Erythroblast (primary cell): ENCODE measurements at places on chromosomes 6 and 20.

DNA sequence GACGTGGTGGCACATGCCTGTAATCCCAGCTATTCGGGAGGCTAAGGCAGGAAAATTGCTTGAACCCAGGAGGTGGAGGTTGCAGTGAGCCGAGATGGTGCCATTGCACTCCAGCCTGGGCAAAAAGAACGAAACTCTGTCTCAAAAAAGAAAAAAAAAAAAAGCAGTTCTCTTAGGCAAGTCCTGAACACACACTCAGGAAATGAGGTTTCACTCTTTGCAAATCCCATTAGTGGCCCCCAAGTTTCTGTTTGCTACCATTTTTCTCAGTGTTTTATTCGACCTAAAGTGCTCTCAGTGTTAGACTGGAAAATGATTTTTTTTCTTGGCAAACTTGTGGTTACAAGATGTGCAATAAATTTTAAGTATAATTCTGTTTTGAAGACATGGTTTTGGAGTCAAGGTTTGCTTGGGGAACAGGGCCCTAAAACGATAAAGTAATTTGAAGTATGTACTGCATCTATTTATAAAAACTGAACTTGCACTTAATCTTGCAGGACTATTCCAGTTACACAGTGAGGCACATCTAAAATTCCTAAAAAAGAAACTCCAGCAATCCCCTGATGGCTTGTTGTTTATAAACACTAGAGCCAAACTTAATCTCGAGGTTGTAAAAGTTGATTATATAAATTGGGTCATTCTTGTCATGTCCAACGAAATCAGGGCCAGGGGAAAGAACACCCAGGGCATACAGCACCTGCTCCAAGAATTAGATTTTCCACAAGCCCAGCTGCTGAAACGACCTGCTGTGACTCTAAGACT lies 42.6 kb downstream of the MAP1LC3A start:
- DNase-seq, result no peak

DNA sequence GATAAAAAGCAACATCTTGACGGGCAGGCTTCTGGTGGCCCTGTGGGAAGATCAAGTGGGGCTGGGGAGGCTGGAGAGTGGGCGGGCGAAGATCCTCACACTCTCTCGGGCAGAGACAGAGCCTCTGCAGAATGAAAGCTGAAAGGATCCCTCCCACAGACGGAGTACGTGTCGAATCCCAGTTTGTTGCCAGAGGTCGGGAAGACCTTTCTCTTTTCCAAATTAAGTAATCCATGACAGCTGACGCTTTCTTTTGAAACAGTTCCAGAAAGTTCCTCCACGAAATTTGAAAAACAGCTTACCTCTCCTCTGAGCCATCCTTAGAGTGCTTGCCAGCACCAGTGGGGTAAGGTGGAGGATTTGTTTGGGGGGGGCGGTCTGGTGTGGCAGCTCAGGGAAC lies 155.6 kb upstream of the SMLR1 start:
- DNase-seq, result no peak

GRCh38 chr6:133312006-133312405 lies 70.8 kb downstream of the EYA4 start:
- DNase-seq, result no peak

DNA sequence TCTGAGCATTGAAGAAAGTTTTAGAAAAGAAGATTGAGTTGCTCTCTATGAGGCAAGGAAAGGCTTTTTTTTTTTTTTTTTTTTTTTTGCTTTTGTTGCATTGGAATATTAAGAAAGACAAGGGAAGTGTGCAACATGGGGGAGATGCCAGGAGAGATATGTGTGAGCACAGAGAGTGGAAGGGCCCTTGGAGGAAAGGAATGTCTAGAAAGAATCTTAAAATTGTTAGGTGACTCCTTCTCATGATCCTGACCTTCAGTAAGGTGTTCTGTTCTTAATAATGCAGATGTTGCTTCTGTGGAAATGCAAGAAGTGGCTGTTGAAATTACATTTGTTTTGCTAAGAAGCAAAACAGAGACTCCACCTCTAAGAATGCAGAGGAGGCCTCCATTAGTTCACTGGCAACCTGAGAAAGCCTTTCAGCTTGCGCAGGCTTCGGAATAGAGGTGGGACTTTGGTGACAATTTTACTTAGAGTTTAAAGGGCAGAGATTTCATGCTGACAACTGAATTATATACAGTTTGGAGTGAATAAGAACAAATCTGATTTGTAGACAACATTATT lies 118.0 kb upstream of the ASCC3 start:
- no peak for DNase-seq

GRCh38 chr6:143149771-143150170 lies 89.1 kb downstream of the AIG1 start:
- no peak for DNase-seq

- no peak for DNase-seq
These were observed 87.5 kb downstream of the CRYBG1 start for GRCh38 chr6:106448000-106448426.

- no peak for DNase-seq
These were observed 32.0 kb upstream of the SPTLC3 start for GRCh38 chr20:12976720-12977309.

- no peak for DNase-seq
These were observed 8.6 kb downstream of the HS3ST5 start for GRCh38 chr6:114334237-114334636.

DNA sequence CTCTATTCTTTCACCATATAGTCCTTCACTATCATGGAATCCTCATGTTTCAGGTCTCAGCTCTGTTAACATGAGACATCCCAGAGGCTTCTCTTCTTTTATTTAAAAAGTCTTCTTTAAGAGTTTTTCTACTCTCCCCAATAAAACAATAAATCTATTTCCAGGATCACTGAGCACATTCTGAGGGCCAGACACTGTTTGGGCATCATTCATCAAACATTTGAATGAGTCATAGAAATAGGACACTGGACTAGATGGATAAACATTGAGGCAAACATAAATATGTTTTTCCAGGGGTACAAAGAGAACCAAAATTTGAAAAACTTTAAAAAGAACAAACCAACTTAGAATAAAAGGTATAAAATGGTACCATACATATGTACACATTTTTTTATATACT lies 554.4 kb downstream of the KIF16B start:
- no peak for DNase-seq

DNA sequence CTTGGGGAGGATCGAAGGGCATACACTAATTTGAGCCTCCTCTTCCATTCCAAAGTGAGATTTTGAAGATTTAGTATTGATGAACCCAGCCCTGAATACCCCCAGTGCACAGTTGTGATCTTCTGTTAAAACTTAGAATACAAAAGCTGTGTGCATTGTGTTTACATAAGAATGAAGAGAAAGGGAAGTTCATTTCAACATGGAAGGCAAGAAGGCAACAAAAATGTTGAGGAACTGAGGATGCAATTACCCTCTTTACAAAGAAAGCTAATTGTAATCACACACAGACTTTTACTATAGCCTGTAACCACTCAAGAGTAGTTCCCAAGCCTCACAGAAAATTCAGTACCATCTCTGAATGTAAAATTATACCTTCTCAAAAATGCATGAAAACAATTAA lies 49.3 kb downstream of the GFOD1 start:
- DNase-seq, result no peak

GRCh38 chr6:87968435-87969278 lies 79.0 kb upstream of the SPACA1 start:
- no peak for DNase-seq

DNA sequence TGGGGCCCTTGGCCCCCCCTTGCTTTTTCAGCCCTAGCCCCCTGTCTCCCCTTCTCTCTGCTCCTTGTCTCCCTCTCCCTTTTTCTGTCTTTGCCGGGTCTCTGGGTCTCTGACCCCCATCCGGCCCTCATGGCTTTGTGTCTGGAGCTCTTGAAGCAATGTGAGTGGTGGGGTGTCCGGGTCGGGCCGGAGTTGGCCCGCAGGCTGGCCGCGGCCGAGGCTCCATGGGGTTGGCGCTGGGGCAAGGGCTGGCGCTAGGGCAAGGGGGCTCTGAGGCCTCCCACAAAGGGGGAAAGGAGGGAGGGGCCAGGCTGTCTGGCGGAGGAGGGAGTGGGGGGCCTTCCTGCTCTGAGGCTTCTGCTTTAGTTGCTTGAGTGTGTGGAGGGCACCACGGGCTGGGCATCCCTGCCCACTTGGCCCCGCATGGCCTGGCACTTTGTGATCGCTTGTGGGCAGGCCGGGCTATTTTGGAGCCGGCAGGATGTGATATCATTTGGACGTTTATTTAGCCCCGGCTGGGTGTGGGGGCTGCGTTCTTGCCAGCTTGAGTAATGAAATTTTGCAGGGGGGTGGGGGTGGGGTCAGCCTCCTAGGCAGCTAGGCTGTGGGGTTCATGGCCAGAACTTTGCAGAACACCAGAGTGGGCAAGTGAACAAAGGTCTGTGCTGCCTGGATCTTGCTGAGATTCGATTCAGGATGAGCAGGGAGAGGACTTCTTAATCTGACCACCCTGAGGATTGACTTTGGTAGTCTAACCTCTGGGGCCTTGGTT lies 78.7 kb upstream of the MYL9 start:
- DNase-seq, result no peak

GRCh38 chr6:11260249-11261038 lies 28.0 kb upstream of the NEDD9 start:
- DNase-seq, result no peak

- no peak for DNase-seq
These were observed 347.5 kb upstream of the SOX4 start for GRCh38 chr6:21246075-21246474.

DNA sequence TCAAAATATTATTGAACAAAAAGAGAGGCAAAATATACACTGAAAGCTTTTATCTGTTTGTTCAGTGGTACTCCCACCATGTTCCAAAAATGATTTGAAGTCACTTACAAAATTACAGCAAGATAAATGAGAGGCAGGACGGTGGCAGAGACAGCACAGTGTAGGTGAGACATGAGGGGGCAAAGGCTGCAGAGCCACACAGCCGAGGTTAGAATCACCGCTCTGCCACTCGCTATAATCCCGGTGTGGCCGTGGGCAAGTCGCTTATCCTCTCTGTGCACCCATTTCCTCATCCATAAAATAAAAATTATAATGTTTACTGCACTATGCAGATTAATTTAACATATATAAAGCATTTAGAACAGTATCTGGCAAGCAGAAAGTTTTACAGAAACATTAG lies 140.1 kb upstream of the BEND6 start:
- DNase-seq, result no peak

DNA sequence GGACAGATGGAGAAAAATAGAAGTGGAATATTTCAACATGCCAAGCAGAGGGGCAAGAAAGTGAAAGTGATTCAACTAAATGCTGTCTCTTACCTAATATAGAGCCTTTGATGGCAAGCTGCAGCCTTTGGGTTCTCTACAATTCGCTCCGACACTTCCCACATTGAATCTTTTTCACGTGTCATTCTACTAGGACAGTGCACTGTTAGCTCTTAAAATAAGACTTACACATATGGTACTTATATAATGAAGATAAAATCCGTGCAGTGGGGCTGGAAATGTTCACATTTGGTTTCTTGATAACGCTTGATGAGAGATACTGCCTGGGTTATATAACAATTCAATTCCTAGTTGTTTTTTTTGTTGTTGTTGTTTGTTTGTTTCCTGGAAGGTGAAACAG lies 502.4 kb downstream of the LMBRD1 start:
- DNase-seq, result no peak

GRCh38 chr20:47665221-47665991 lies 119.9 kb downstream of the SULF2 start:
- DNase-seq, result no peak

DNA sequence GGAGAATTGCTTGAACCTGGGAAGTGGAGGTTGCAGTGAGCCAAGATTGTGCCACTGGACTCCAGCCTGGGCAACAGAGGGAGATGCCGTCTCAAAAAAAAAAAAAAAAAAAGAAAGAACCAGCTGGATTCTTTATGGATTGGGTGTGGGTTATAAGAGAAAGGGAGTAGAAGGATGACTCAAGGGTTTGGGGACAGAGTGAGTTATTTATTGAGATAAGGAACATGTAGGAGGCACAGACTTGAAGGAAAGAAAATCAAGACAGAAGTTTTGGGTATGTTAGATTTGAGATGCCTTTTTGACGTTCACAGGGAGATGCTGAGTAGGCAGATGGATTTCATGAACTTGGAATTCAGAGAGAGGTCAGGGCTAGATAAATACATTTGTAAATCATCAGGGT lies 47.6 kb downstream of the KIZ start:
- DNase-seq, result no peak

DNA sequence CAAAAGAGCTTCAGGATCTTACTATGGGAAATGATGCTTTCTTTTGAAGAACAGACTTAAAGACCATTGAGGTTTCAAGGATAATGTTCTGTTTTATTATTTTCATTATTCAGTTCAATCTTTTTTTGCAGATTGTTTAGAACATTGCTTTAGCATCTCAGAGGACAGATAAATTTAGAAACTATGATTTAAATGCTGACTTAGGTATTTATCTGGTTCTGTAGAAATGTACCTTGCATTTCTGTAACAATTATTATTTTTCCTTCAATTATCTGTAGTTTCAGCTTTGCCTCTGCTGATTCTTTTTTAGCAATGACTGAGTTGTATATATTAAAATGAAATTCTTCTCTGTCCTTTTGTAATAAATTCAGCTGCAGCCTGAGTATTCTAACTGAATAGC lies 205.4 kb upstream of the PCSK2 start:
- DNase-seq, result no peak

GRCh38 chr6:30657454-30657853 lies 10.5 kb downstream of the C6orf136 start:
- no peak for DNase-seq

- DNase-seq, result no peak
These were observed 23.2 kb upstream of the PNPLA1 start for GRCh38 chr6:36246506-36247268.

GRCh38 chr6:11972806-11973205 lies 39.3 kb upstream of the HIVEP1 start:
- DNase-seq, result no peak

GRCh38 chr6:113354204-113354895 lies 502.8 kb upstream of the MARCKS start:
- DNase-seq, result no peak

DNA sequence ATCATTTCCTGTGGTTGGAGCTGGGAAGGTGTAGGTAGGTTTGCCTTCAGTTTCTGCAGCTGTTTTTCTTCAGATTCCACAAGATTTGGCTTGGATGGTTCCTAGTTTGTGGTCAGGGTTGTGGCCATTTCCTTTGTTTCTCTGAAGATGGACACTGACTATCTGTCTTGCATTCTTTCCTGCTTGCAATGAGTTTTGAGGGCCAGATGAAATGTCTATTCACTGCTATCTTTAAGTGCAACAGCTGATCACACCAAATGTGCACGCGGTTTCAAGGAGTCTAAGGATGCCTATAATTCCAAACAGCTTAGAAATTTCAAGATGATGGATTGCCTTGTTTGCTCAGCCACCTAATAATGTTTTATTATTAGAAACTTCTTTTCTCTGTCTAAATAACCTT lies 28.4 kb downstream of the IL20RA start:
- no peak for DNase-seq

DNA sequence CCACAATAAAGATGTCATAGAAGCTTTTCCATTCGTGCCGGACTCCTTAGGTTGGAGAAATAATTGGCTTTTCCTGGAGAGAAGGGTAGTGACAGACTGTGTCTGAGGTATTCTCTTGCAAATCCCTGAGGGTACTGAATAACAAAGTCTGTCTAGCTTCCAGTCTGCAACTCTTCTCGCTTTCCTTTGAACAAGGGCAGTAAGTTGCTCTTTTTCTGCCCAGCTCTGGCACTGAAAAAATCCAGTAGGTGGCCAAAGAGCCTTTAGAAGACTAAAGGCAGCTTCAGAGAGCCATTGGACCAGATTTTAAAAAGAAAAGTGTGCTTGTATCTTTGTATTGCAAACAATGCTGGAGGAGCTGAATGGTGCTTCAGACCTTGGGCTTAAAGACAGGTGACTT lies 20.7 kb upstream of the RREB1 start:
- DNase-seq, result peak; percentile 39
